Pons (tissue), 1 donor: ENCODE measurements at places on chromosomes 6 and 20.

DNA sequence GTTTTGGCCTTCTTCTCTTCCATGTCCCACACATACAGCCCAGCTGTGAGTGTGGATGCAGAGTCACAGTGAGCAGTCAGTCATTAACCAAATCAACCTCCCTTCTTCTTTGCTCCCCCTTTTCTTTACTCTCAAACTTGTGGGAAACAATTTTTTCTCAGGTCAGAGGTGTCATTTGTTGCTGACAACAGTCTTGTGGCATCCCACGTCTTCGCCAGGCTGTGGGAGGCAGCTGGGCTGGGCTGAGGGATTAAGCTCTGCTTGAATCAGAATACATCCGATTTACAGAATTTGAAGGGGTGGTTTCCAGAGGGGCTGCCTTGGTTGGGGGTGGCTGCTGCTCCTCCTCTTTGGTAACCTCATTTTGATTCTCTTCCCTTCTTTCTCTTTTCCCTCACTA is 40.5 kb downstream of the SCGN start:
- DNase-seq, result no peak

- DNase-seq, result no peak
These were observed 53.9 kb downstream of the FAM120B start for GRCh38 chr6:170360476-170360875.

DNA sequence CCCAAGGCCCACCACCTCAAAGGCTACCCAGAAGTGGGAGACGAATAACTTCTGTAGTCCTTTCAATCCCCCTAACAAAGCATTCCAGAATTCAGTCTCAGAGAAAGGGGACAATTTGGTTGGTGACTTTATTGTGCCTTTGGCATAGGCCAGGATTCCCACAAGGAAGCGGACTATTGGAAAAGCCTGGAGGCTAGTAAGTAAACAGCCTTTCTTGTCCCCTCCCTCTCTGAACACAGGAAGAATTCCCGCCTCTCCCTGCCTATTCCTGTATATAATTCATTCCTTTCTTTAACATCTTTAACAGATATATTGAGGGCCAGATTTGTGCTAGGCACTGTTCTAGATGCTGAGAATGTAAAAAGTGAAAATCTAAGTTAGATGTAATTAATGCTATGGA is 36.1 kb downstream of the RNF8 start:
- no peak for DNase-seq

DNA sequence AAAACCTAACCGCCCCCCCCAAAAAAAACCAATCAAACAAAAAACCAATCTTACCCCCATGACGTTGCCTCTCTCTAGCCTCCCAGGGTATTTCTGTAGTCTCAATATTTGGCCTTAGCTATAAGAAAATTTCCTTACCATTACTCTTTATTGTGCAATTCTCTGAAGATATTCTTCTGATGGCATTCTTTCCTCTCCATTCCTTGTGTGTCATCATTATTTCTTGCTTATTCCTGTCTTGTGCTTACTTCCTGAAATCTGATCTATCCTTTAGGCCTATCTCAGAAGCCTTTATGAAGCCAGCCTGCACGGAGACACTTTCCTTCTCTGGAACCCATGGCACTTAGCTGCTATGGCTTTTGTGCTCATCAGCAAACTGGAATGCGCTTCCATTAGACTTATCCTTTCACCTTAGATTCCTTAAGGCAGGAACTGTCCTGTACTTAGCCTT is 65.9 kb upstream of the DDR1 start:
- DNase-seq, result no peak

DNA sequence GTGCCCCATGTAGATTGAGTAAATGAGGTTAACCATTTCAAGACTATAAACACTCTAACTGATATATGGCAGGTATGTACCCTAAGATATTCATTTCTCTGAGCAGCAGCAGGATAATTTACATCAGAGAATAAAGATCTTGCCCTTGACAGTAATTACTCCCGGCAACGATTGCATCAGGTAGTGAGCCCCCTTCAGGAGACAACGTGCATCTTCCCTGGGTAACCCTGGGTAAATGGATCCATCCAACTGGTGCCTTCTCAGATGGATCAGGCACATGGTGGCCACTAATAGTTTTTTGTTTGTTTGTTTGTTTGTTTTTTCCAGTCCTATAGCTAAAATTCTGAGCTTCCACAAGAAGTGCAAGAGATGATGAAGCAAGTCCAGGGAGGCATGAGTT is 469.4 kb upstream of the SLC35B3 start:
- no peak for DNase-seq

DNA sequence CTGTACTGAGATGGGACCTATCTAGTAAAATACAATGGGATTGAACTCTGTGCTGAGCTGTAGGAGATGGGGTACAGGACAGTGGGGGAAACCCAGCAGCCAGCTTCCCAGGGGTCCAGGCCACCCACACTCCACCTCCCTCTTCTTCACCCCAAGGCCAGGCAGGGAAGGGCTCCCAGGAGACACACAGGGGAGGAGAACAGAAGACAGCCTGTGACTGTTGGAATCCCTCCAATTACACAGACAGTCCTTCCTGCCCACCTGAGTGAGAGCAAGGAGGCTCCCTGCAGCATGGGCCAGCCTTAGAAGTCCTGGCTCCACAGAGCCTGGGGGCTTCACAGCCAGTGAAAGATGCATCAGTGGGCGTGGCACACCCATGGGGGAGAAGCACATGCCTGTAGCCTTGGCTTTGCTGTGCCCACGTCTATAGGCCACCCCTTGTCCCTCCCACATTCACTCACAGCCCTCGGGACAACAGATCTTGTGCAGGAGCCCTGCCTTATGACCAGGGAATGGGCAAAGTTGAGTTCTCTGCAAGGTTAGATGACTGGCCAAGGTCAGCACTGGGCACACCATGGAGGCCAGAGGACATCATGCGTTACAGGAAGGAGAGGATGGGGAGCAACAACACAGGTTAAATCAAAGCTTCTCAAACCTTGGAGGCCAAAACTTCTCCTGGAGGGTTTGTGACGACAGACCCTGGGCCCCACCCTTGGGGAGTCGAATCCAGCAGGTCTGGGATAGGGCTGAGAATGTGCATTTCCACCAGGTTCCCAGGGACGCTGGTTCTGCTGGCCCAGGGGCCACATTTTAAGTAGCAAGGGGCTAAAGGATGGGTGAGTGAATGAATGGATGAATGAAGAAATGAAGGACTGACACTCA is 12.3 kb upstream of the CST7 start:
- no peak for DNase-seq

DNA sequence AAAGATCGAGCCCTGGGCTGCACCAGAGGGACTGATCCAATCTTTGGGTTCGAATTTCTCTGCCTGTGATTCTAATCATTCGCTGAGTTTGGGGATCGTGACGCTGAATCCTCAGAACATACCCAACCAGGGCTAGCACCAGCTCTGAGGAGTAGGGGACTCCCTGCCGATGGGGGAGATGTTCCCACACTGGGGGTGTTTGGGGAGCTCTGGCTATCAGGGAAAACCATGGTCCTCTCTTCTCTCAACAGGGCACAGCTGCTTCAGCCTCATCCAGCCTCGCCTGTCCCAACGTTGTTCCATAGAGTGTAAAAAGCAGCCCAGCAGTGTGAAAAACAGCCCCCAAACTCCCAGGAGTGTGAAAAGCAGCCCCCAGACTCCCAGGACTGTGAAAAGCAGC is 136.6 kb downstream of the ANKRD60 start:
- no peak for DNase-seq

GRCh38 chr20:4161401-4162251 is 146.3 kb upstream of the RNF24 start:
- no peak for DNase-seq

- no peak for DNase-seq
These were observed 144.5 kb downstream of the CDH26 start for GRCh38 chr20:60102665-60103210.

- DNase-seq, result no peak
These were observed 93.1 kb downstream of the HFE start for GRCh38 chr6:26180346-26180745.

DNA sequence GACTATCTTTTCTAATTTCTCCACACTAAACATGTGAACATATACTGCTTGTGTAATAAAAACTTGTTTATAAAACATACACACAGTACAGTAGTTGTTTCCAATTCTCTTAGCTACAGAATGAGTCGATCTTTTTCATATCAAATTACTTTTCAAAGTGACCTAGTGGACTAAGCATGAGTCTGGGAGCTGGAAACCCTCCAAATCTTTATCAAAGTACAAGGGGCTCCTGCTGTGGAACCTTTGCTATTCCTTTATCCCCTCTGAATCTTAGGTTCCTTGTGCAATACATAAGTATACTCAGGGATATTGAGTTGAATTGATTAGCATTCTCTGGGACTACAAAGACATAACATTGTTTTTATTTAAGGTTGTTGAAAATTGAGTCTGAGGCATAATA is 48.7 kb upstream of the TAB2 start:
- DNase-seq, result no peak

GRCh38 chr6:2155206-2155605 is 90.2 kb downstream of the GMDS start:
- no peak for DNase-seq

DNA sequence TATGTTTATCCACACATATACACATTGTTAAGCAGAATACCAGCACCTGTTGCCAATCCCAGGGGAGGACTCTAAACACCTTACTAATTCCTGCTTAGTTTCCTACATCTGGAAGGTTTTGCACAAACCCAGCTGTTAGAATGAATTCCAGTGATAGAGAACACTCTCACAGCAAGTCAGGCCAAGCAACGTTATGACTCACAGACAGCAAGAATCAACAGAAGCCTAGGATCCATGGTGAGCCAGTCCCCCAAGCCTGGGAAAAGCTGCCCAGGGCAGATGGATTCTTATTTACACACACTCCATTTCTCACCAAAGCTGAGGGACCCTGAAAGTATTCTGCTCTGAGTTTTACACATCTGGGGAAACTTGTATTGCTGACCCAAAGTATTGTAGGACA is 291.7 kb downstream of the SLC35F1 start:
- DNase-seq, result no peak

DNA sequence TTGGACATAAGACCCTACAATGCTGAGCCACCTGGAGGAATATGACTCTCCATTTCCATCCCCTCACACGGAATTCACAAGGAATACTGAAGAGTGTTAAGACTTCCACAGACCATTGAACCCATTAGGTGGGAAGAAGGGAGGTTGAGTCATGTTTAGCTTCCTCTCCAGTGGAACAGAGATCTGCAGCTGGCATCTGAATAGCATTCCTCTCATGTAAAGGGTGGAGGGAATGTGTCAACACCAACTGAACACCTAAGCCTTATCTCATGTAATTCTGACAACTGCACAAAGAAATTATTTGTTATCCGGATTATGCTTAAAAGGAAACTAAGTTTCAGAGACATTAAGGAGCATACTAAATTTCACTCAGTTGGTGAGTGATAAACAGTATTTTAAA is 705.9 kb downstream of the MAFB start:
- no peak for DNase-seq

GRCh38 chr6:170260686-170261085 is 30.2 kb downstream of the DLL1 start:
- DNase-seq, result no peak

GRCh38 chr6:110037726-110038295 is 59.7 kb downstream of the GPR6 start:
- no peak for DNase-seq

GRCh38 chr6:161356167-161356854 is 82.5 kb upstream of the AGPAT4 start:
- no peak for DNase-seq

GRCh38 chr20:19692685-19693119 is 65.4 kb upstream of the RIN2 start:
- peak; percentile 23 for DNase-seq

DNA sequence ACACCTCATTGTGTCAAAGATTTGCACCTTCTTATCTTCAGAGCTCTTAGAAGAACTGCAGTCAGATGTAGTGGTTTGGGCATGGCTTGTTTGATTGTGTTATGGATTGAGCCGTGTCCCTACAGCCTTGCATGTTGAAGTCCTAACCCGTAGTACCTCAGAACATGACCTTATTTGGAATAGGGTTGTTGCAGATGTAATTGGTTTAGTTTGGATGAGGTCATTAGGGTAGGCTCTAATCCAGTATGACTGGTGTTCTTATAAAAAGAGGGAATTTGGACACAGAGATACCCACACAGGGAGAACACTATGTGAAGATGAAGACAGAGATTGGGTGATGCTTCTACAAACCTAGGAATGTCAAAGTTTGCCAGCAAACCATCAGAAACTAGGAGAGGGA is 35.4 kb upstream of the PHACTR2 start:
- no peak for DNase-seq

GRCh38 chr6:7132398-7133035 is 24.8 kb downstream of the RREB1 start:
- DNase-seq, result no peak

DNA sequence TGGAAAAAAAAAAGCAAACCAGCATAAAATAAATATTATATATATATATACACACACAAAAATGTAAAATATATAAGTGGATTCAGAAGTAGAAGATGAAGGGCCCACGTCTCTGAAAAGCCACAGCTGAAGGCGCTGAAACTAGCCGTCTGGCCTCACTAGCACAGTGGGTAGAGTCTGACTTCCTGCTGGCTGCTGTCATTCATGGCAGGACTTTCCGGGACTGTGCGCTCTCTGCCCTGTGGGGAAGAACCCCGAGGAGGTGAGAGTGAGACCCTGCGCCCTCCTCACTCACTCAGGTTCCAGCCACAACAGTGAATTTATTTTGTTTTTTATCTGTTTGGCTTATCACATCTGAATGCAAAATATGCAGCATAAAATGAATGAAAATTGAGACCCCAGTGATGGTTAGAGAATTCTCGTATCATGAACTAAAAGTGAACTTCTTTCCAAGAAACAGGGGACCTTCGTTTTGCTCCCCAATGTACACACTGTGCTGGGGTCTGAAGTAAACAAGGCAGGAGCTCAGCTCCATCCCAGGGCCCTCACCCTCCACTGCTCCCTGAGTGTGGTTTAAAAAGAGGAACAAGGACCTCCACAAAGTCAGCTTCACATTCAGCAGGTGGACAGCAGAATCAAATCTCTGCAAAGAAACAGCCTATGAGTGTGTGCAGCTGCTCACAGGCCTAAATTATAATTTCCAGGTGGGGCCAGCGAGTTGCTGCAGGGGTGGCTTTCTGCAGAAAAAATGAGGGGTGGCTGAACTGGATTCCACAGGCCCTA is 1.3 kb upstream of the RAMACL start:
- DNase-seq, result no peak

DNA sequence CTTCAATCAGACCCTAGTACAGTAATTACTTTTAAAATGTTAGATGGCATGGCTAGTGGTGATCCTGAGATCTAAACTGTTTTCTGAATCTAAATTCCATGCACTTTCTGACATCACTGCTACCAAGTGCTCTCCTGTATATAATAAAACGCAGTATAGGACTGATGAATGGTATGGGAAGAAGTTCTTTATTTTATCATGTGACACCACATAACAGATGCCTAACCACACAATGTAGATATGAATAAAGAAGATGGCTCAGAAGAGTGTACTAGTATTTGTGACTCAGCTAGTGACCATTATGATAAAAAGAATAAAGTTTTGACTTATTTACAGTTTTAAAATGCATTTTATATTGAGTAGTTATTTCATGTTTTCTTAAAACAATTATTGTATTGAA is 8.5 kb downstream of the NDUFAF4 start:
- no peak for DNase-seq

- no peak for DNase-seq
These were observed 63.6 kb upstream of the FAM184A start for GRCh38 chr6:119142041-119142440.
